ENCODE measurements at places on chromosomes 4 and X.
A peak's percentile ranks its signal among the peaks of the same experiment; 100 is the strongest.

GRCh38 chr4:38696697-38697096, 32.7 kb downstream of the KLF3 start:
- DNase-seq = no peak

DNA sequence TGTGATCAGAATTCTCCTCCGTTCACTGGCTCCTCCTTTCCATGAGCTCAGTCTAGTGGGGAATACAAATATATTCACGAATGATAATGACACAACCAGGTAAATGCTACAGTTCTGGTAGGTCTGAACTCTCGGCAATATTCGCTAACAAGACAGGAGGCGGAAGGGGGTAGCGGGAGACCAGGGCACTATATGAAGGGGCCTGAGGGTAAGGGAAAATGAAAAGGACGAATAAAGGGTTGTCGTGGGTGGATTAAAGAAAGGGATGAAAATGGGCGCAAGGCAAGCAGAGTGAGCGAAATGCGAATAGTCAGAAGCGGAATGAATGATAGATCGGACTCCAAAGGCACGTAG, 743 bp downstream of the NKAP start:
- DNase-seq = no peak

DNA sequence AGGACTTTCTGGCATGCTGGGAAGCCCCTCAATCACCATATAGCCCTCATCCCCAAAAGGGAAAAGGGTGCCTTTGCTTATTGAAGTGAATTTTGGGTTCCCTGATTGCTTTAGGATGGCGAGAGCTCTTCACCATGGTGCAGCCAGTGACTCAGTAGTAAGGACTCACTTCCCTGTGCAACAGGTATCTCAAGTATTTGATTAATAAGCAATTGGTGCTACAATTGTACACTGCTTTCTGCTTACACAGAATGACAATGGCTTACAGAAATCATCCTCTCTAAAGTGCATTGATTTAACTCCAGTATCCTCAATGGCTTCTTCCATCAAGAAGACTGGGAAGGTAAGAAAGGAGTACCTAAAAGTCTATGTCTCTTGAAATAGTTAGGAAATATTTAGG, 143.7 kb upstream of the SMIM10 start:
- DNase-seq = no peak

DNA sequence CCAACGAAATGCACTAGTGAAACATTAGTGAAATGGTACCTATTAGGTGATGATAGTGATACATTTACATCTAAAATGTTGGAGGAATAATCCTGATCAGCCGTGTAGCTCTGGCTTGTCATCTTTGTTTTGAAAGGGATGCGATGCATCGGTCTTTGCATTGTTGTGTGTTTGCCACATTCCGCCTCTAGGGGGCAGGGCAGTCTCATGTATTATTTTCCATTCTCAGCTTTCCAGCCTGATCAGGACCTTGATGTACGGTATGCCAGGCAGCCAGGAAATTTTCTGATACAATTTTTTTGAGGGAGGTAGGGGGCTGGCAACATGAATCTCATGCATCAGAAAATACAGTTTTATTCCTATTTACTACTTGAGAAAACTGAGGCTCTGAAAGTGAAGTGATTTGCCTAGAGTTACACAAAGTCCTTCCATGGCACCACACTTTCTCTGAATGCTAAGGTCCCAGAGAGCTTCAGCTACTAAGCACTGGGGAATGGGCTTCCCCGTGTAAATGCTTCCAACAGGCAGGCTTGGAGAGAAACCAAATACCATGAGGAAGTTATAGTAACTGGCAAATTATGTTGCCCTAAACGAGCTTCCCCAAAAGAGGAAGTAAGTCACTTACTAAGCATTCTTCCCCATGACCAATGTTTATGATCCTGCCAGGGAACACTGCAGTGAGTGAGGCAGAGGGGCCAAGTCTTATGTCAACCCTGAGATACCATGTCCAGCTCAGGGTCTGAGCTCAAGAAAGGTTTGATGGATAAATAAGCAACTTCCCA, 31.8 kb upstream of the IQSEC2 start:
- DNase-seq = peak; percentile 47

GRCh38 chr4:112279025-112279881, 6.5 kb downstream of the TIFA start:
- DNase-seq = no peak

- DNase-seq = no peak
These were observed 1.1 kb upstream of the IRF2 start for GRCh38 chr4:184475498-184475897.

All from effector memory CD8-positive, alpha-beta T cell (primary cell).